ENCODE measurements at places on chromosomes 5 and 9. TPM values are rescaled to one million over a fixed set of nuclear protein-coding genes. Genes with fewer than 3 reads are reported as not detected.

GRCh38 chr9:134267305-134267880 lies 58.9 kb upstream of the RXRA start:
- peaks cover 11% of the 10 kb centered on the region for H3K27me3 ChIP-seq
- peak overlapping the region; percentile 83 for H3K27ac ChIP-seq
- H3K4me3 ChIP-seq = no peak overlapping the region
- H3K36me3 ChIP-seq = no peaks in the 10 kb centered on the region

Gene CCNO
- not detected for total RNA-seq

GRCh38 chr9:70405808-70406433 lies 8.5 kb downstream of the KLF9 start:
- peaks cover 100% of the 10 kb centered on the region for H3K4me1 ChIP-seq
- no peaks in the 10 kb centered on the region for H3K36me3 ChIP-seq
- H3K27me3 ChIP-seq = no peaks in the 10 kb centered on the region
- H3K4me3 ChIP-seq = peak overlapping the region; percentile 88
- H3K27ac ChIP-seq = peak overlapping the region; percentile 70

DNA sequence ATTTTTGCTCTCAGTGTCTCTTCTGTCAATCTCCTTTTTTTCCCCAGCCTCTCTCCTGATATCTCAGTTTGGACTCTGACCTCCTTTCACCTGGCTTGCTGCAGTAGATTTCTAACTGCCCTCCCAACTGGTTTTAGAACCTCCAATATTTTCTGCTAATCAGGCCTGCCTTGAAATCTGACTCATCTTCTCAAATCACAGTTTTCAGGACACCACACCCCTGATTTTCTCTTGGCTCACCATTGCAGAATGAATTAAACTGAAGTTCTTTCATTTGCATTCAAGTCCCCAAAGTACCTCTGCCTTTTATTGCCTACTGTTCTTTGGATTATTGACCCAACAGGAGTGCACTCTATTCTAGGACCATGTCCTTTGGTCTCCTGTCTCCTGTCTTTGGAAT lies 310.4 kb upstream of the TRPC7 start:
- H3K4me1 ChIP-seq = peaks cover 12% of the 10 kb centered on the region
- H3K27me3 ChIP-seq = peaks cover 30% of the 10 kb centered on the region
- no peak overlapping the region for H3K4me3 ChIP-seq
- no peaks in the 10 kb centered on the region for H3K36me3 ChIP-seq
- no peak overlapping the region for H3K27ac ChIP-seq

Gene PCDHA13
- not detected for total RNA-seq

GRCh38 chr5:170173227-170173626 lies 59.6 kb upstream of the C5orf58 start:
- no peak overlapping the region for H3K27ac ChIP-seq
- no peak overlapping the region for H3K4me3 ChIP-seq
- H3K4me1 ChIP-seq = no peaks in the 10 kb centered on the region
- DNase-seq = no peak
- no peaks in the 10 kb centered on the region for H3K27me3 ChIP-seq

Gene SLCO4C1
- 0.22 TPM for total RNA-seq

DNA sequence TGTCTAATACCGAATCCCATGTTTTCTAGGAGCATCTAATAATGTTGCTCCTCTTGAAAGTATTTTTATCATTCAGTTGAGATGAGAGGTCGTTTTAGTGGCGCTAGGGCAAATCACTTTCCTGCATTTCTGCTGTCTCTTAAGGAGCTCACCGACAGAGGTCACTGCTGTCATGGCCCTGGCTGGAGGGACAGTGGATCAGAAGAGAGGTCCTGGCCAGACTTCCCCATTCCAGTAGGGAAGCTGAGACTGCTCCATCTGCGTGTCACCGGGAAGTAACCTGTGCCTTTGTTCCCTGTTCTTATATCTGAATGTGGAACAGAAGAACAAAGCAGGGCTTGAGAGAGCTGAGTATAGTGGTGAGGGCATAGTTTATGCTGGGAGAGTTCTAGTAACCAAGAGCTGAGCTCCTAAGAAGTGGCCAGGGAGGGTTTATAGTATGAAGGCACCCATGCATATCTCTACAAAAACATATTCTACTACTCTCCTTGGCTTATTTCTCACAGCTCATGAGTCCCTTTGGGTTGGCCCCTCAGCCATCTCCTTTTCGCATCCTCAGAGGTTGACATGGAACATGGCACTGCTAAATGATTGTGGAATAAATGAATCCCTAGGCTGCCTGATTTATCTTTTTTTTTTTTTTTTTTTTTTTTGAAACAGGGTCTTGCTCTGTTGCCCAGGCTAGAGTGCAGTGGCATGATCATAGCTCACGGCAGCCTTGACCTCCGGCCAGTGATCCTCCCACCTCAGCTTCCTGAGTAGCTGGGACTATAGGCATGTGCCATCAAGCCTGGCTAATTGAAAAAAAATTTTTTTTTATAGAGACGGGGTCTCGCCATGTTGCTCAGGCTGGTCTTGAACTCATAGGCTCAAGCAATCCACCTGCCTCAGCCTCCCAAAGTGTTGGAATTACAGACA lies 27.2 kb downstream of the ATP6V0E1 start:
- peak; percentile 64 for DNase-seq
- no peak overlapping the region for H3K4me3 ChIP-seq
- H3K4me1 ChIP-seq = peaks cover 67% of the 10 kb centered on the region
- H3K27ac ChIP-seq = peak overlapping the region; percentile 61
- H3K36me3 ChIP-seq = no peaks in the 10 kb centered on the region

DNA sequence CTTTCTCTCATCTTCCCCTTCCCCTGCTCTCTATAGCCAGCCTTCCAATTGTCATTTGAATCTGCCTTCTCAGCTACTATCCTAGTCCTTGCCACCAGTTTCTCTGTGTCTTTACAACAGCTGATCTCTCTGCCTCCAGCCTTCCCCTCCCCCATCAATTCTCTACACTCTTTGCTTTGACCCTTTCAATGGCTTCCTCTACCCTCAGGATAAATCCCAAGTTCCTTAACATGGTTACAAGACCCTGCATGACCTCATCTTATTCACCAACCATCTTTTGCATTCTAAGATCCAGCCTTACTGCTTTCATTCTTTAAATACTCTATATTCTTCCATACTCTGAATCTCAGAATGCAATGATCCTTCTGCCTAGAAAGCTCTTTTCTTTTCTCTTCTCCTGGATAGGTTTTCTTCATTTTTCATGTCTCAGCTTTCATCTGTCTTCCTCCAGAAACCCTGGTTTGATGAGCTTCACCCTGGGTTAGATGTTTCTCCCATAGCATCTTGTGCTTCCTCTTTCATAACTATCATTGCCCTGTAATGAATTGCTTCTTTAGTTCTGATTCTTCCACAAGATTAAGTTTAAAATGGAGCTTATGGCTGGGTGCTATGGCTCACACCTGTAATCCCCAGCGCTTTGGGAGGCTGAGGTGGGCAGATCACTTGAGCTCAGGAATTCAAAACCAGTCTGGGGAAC lies 58.6 kb upstream of the ZSWIM6 start:
- H3K4me1 ChIP-seq = no peaks in the 10 kb centered on the region
- no peak for DNase-seq
- peaks cover 3% of the 10 kb centered on the region for H3K27me3 ChIP-seq
- H3K36me3 ChIP-seq = no peaks in the 10 kb centered on the region
- H3K27ac ChIP-seq = no peak overlapping the region
- H3K4me3 ChIP-seq = no peak overlapping the region

DNA sequence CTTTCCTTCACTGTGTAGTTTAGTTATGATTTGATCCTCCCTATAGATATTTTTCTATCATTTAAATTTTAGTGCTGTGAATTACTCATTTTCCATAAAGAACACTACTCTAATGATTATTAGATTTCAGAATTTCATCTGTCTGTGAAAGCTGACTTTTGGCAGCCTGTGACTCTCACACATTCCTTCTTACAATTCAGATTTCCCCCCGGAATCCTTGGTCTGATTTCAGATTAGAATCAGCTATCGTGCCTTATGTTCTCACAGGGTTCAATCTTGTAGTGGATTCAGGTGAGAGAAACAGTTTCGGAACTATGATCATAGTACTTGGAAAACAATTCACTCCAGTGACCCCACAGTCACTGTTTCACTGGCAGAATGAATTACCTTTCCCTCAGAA lies 26.2 kb downstream of the ZNF474 start:
- H3K4me3 ChIP-seq = no peak overlapping the region
- no peaks in the 10 kb centered on the region for H3K36me3 ChIP-seq
- no peaks in the 10 kb centered on the region for H3K27me3 ChIP-seq
- H3K27ac ChIP-seq = no peak overlapping the region
- H3K4me1 ChIP-seq = no peaks in the 10 kb centered on the region

DNA sequence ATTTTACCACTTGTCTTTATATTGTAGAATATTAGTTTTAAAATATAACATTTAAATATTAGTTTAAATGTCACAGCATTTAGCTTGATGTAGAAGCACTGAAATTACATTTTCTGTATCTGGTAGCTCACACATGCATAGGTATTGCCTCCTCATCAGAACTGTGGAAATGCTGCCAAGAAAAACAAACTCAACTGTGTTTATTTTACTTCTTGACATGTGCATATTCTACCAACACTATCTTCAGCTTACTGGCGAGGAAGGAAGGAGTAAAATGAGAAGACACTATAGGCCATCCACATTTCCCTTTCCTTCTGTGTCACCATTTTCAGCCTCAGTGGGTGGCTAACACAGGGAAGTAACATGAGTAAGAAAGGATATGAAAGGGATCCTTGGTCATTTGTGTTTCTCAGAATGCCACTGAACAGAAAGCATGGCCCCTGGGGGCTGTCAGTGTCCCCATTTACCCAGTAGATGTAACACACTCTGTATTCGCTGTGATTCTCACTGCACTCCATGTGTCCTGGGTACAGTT lies 81.0 kb upstream of the HTR4 start:
- H3K4me1 ChIP-seq = peaks cover 38% of the 10 kb centered on the region
- no peaks in the 10 kb centered on the region for H3K27me3 ChIP-seq
- DNase-seq = no peak
- no peaks in the 10 kb centered on the region for H3K36me3 ChIP-seq
- no peak overlapping the region for H3K4me3 ChIP-seq

DNA sequence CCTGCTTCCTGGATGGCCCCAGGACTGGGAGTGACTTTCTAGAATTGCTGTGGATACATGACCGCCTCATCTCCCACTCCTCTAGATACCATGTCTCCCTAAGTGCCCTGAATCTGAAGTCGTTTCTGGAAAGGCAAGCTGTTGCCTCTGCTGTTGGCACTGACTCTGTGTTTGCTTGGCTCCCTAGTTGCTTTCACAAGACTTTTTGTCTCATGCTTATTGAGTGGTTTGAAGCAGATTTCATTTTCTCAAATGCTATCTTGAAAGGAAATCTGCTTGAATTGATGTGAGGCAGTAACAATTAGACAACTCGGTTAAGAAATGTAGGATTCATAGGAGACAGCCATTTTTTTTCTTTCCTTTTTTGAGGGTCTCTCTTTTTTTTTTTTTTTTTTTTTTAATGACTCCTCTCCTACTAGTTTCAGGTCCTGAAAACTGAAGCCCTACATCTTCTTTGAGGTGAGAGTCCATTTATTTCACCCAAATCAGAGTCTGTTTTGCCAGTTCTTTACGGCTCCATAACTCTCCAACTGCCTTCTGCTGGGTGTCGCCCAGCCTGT lies 65.9 kb downstream of the PRDM6 start:
- no peak overlapping the region for H3K4me3 ChIP-seq
- no peak overlapping the region for H3K27ac ChIP-seq
- no peaks in the 10 kb centered on the region for H3K27me3 ChIP-seq
- no peaks in the 10 kb centered on the region for H3K36me3 ChIP-seq

GRCh38 chr5:133990396-133990795 lies 14.4 kb downstream of the VDAC1 start:
- DNase-seq = no peak
- H3K4me3 ChIP-seq = no peak overlapping the region
- H3K4me1 ChIP-seq = peaks cover 66% of the 10 kb centered on the region
- no peaks in the 10 kb centered on the region for H3K27me3 ChIP-seq
- H3K36me3 ChIP-seq = peaks cover 65% of the 10 kb centered on the region
- H3K27ac ChIP-seq = peak overlapping the region; percentile 35

Gene CATSPER3
- 0.49 TPM for total RNA-seq

- no peaks in the 10 kb centered on the region for H3K27me3 ChIP-seq
- no peak overlapping the region for H3K27ac ChIP-seq
- peaks cover 53% of the 10 kb centered on the region for H3K4me1 ChIP-seq
- no peaks in the 10 kb centered on the region for H3K36me3 ChIP-seq
- no peak for DNase-seq
Observed at GRCh38 chr5:66849803-66850202, 253.6 kb downstream of the MAST4 start.

Gene FBXO38
- total RNA-seq = 38.0 TPM

All from left ventricle myocardium inferior (tissue), 1 donor.